HCT116 (cell line): ENCODE measurements at places on chromosomes 6 and 20. TPM values are rescaled to one million over a fixed set of nuclear protein-coding genes. Genes with fewer than 3 reads are reported as not detected.

- no peak for DNase-seq
These were observed 313.0 kb upstream of the AGPAT4 start for GRCh38 chr6:161586887-161587286.

DNA sequence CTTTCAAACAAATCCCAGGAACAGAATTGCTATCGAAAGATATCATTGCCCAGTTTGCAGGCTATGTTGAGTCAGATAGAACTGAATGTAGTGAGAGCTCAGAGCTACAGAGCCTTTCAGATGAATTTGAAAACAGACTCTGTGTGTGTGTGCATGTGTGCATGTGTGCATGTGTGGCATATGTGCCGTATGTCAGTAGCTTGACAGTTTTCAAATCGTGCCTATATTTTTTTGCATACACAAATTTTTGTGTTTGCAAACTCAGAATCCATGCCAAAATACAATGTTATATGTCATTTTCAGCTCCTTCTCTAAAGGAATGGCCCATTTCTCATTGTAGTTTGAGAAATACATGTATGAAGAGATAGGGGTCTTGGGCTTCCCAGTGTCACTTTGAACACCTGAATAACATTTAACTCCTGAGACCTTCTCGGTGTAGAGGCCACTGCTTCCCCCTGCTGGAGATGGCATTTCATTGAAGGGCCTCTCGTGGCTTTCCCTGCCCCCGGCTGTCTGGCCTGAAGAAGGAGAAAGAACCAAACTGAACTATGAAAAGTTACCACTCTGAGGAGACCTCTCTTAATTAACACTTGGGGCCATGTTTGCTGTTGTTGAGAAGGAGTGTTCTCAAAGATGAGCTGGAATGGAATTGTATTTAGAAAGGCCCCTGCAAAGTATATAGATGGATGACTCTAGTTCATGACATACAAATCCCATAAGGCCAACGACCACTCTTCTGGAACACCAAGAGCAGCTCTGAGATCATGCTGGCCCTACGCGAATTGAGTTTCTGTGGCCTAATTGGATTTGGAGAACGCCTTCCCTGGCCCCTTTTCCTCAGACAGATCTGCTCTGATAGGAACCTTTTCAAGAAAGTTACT lies 58.7 kb downstream of the VAPB start:
- peak; percentile 33 for DNase-seq

DNA sequence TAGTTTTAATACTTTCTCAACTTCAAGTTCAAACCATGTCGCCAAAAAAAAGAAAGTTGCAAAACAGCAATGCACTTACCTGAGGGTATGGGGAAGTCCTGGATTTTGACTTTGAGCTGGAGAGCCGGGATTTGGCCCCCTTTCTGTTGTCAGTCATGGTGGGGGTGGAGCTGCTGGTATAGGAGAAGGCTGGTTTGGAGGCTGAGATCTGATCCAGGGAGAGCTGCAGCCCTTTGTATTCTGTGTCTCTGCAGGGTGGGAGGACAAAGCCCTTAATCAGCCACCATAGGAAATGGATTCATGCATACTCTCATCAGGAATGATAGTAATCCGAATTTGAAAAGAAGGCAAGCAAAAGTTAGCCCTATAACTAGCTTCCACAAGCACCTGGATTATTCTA lies 44.0 kb downstream of the SIM1 start:
- no peak for DNase-seq

DNA sequence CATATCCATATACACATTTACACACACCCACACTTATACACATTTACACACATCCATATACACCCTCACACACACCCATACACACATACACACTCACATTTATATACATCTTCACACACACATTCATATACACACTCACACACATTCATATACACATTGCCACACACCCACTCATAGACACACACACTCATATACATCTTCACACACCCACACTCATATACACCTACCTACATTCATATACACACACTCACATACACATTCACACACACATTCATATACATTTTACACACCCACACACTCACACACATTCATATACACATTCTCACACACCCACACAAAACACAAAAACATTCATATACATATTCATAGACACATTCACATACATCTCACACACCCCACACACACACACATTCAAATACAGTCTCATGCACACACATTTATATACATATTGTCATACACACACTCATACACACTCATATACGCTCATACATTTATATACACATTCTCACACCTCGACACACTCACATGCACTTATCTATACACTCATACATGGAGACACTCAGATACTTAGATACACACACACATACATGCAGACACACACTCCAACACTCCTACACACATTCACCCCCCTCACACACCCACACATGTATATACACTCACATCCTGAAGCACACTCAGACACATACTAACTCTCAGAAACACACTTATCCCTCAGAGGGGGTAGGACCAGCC lies 82.1 kb downstream of the MRPL14 start:
- DNase-seq, result no peak

ZBTB46 gene
- 10.7 TPM for total RNA-seq
